Vagina (tissue), 2 donors: ENCODE measurements at places on chromosomes 5 and 9. TPM values are rescaled to one million over a fixed set of nuclear protein-coding genes. Genes with fewer than 3 reads are reported as not detected.

The KIF4B gene
- not detected for total RNA-seq

The DNAH5 gene
- 0.49 TPM for total RNA-seq

The CCDC171 gene
- 2.9 TPM for total RNA-seq

The DBH gene
- 12.0 TPM for total RNA-seq

The ANKRD20A1 gene
- total RNA-seq = 18.2 TPM

The ANXA2R gene
- total RNA-seq = 10.6 TPM

The OBP2B gene
- total RNA-seq = not detected

The PALM2AKAP2 gene
- total RNA-seq = 7.9 TPM

DNA sequence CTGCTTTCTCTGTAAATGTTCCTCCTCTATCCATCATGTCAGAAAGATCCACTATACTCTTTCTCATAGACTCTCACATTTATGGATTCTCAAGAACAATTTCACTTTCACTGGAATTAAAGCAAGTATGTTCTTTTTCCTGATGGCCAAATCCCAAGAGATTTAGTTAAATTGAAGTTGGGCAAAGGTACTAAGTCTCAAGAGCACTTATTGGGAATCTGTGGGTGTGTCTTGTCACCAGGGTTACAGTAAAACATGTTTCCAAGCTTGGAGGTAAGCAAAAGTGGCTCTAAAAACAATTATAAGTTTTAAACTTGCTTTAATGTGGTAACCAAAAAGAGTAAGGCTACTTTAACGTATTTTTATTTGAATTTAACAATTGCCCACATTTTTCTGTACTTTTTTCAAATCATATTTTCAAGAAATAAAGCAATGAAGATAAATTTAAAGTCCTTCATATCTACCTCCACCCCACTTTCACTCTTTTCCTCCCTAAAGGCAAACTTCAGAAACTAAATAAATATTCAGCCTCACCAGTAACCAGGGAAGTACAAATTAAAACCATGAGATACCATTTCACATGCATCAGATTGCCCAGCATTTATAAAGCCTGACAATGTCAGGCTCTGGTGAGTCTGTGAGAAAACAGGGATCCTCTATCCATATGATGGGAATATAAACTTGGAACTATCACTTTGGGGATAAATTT lies 387.4 kb downstream of the CETN3 start:
- no peak for DNase-seq

- DNase-seq = no peak
Measured at GRCh38 chr9:82254646-82255367, 266.2 kb downstream of the SPATA31D1 start.

DNA sequence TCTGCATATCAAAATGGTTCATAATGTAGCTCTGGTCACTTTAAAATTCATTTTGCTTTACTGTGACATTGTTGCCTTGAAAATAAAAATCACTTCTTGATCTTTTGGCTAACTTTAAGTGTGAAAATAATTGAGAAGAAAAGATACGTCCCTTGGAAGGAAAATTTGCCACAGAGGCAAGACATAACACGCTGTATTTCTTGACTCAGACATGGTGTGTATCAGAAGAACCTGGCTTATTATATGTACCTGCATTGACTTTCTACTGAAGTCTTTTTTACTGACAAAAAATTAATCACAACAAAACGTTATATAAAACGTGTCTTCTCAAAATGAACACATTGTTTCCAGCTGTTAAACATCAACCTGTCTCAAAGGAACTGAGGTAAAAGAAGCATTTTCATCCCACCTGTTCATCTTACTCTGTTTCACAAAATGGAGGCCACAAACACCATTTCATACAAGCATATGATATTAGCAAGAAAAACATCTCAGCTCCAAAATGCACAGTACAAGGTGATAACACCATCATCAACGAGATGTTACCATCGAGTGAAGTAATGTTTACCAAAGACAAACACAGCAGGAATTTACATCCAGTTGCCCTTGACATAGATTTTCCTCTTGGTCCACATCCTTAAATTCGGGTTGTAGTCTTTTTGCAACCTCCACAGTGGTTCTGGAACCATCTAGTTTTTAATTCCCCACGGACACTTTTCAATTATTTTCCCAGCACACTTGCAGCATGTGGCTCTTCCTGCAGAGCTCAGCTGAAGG lies 179.9 kb downstream of the GLIS3 start:
- no peak for DNase-seq

DNA sequence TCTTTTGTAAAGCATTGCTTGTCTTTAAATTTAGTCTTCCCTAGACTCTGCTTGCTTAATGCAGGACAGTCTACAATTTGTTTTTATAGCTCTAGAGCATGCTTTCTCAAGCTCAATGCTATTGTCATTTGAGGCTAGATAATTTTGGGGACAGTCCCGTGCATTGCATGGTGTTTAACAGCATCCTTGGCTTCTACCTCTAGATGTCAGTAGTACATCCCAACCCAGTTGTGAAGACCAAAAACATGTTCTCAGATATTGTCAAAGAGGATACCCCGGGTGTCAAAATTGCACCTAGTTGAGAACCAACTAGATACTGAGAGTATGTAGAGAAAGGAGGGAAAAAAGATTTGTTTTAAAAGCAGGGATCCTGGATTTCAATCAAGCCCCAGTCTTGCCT lies 277.5 kb downstream of the CEMIP2 start:
- DNase-seq = no peak

- DNase-seq = no peak
Measured at GRCh38 chr5:32388432-32389129, 56.0 kb downstream of the ZFR start.

DNA sequence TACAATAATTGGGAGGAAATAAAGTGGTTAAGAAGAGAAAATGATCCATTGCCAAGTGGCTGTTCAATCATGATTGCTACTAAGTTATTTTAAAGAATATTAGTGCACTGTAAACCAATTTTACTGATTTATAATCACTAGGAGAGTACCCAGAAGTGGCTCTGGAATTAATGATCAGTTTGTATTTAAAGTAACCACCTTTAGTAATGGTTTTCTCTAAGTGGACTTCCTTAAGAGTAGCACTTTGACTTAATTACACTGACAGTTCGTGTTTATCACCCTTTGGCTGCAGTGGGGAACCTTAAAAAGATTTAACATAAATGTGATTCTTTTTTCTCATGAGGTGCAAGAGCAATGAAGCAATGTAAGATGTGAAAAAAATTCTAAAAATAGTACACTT lies 310.8 kb downstream of the CDH12 start:
- DNase-seq = no peak

DNA sequence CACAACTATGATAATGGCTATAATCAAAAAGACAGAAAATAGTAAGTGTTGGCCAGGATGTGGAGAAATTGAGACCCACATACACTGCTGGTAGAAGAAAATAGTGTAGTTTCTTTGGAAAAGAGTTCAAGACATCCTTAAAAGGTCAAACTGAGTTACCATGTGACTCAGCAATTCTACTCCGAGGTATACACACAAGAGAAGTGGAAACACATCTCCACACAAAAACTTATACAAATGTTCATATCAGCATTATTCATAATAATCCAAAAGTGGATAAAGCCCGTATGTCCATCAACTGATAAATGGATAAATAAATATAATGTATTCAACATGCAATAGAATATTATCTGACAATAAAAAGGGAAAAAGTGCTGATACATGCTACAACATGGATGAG lies 532.2 kb downstream of the NR2F1-AS1 start:
- no peak for DNase-seq

GRCh38 chr5:151523335-151523734 lies 67.8 kb downstream of the FAT2 start:
- no peak for DNase-seq

DNA sequence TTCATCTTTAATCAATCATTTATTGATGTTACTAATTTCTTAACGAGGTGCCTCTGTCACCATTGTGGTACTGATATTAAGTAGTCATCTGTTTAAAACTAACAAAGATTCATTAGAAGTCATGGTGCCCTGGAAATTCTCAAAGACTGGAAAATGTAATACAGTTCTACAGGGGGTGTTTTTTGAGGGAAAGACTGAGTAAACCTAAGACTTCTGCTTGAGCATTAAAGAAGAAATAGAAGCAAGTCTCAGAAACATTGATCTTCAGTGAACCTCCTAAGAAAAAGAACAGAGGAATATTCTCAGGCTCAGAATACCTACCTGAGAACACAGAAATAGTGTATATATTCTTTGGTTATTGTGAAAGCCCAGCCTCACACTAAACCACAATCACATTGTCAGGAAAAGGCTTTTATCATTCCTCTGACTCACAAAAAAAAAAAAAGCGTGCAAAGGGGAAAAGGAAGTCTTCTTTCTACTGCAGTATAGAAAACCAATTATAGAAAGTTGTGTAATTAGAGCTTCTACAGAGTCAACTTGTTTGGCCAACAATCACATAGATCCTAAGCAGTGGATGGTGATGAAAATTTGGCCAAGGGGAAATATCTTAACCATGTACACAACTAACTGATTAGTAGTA lies 60.8 kb downstream of the HINT1 start:
- DNase-seq = no peak

GRCh38 chr9:35044071-35044470 lies 28.4 kb downstream of the VCP start:
- no peak for DNase-seq

DNA sequence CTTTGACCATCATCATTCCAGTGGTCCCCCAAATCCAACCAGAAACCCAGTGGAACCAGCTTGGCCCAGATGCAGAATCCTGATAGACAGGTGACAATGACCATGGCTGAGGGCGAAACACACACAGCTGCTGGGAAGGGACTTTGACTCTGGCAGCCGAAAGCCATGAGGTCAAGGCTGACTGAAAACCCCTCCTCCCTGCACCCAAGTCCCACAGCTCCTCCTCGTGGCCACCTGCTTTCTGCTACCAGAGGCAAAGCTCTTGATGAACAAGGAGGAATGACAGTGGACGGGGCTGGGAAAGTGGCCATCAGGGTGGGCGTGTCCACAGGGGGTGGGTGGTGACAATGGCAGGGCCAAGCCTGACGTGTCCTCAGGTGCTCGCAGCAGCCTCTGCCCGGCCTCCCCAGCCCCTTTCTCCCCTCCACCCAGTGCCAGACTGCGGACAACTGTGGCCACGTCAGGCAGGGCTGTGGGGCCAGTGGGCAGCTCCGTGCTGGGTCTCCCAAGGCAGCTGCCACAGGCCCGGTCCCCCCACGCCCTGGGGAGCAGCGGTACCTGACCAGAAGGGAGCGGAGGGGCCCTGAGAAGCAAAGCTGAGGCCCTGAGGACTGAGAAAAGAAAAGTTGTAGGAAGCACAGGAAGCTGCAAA lies 30.8 kb upstream of the SARDH start:
- no peak for DNase-seq

DNA sequence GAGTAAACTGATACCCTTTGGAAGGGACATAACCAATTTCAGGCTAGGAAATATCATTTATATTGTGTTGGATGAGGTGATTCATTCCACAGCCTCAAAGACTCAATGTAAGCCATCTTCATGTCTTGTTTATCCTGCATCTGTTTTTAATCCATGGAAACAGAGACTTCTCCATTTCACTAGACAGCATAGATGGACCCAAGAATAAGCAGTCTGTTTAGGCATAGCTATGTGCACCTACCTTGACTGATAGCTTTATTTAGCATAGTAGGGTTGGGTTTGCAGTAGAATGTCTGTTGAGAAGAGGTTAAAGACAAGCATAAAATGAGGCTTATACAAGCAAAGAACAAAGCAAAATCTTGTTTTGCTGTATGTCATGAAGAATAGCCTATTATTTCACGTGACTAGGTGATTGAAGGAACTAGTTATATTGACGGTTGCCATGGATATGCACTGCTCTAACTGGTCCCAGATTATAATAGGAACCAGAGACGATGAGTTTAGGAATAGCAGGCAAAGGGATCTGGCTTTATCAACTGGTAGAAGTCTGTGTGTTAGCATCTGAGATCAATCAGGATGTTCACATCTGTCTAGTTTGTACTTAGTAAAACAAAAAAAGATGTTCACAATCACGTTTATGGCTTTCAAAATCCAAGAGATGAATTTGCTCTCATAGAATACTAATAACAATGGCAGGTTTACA lies 154.8 kb upstream of the KLF9 start:
- no peak for DNase-seq

- DNase-seq = no peak
Measured at GRCh38 chr5:179296150-179296821, 49.0 kb downstream of the ADAMTS2 start.

- no peak for DNase-seq
Measured at GRCh38 chr5:34410411-34411139, 245.6 kb upstream of the RAI14 start.

GRCh38 chr9:111601237-111602018 lies 2.0 kb upstream of the PTGR1 start:
- DNase-seq = no peak

GRCh38 chr5:54309691-54310432 lies 511 bp downstream of the ARL15 start:
- DNase-seq = no peak

DNA sequence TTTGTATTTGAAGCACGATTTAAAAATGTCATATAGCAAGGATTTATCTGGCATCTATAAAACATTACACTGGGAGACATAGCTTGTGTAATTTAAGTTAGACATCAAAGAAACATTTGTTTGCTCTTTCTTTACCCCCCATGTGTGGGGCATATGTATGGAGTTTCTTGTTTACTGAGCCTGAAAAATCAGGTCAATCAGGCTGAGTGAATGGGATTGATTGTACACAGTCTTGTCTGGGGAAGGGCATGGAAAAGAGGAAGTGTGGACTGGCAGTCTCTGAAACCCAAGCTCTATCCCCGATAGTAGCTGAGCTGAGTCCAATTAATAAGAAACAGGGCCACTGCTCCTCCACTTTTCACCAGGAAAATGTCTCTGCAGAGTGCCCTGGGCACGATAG lies 49.4 kb downstream of the SLC46A2 start:
- DNase-seq = no peak

DNA sequence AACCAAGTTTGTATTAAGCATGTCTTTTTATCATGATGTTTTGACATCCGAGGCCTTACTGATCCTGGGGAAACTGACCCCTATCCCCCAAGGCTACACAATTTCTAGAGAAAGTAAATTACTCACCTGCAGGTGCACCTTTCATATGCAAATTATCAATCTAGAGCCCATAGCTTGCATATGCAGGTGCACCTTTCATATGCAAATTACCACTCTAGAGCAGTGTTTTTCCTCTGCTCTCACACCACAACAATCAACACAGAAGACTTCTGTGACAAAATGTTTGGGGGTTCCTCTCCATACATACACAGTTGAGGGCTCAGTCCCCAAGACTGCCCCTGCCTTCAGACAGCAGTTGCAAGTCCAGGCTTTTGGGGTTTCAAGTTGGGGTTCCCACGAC lies 203.7 kb upstream of the RORB start:
- DNase-seq = no peak

GRCh38 chr5:25301836-25302235 lies 657.1 kb upstream of the CDH10 start:
- DNase-seq = no peak
